BJ (cell line): ENCODE measurements at places on chromosomes 7 and 10.

- no peak for DNase-seq
These were observed 897 bp upstream of the RAMP3 start for GRCh38 chr7:45156516-45157272.

DNA sequence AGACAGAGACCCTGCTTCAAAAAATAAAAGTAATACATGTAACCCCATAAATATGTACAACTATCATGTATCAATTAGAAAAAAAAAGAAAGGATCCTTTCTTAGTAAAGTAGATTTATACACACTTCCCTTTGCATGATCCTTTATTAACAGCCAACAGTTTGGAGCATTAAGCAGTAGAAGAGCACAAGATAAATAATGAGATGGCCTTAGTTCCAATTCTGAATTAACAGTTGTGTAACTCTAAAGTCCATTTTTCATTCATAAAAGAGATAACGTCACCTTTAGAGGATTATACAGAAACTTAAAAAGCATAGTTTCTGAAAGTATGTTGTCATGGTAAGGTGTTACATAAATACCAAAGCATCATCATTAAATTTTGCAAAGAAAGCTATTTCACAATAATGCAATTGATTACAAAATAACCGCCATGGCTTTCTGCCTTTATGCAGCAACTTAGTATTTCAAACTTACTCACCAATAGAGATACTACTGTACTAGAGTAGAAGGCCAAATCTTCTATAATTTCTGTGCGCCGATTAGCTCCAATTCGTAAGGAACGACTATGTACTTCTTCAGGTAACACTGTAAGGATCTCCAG lies 40.3 kb downstream of the TNPO3 start:
- DNase-seq, result no peak

- no peak for DNase-seq
These were observed 316.6 kb downstream of the GFRA1 start for GRCh38 chr10:115956225-115957011.

DNA sequence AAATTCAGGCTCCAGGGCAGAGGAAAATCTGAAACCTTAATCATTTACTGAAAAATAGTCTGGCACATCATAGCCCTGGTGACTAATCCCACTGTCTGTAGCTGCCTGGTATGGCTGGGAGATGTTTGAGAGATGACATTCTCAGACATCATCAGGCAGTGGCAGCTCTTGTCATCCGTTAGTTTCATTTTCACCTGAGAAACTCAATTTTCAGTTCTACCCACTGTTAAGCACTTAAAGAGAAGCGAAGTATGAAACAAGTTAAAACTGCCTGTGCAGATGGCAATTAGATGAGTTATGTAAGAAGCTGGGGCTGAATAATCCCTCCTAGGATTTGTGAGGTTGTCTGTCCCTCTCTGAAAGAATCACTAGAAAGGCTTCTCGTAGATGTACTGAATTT lies 150.2 kb downstream of the NSUN6 start:
- no peak for DNase-seq

GRCh38 chr7:91776171-91776570 lies 104.3 kb downstream of the MTERF1 start:
- no peak for DNase-seq

DNA sequence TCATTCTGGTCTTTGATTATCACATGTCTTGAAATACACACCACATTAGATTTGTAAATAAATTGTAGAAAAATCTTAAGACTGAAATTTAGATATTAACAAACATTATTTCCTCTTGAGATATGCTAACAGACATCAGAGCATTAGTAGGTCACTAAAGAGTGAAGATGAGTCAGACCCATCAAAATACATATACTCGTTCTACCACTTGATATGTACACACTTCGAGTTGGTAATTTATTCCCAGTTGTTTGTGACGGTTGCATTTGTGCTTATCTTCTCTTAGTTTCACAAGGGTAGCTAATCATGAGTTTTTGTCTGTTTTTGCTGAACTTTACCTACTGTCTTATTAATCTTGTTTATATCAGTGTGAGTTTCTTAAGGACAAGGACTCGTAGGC lies 383.4 kb downstream of the AUTS2 start:
- DNase-seq, result no peak

- no peak for DNase-seq
These were observed 38.6 kb upstream of the MET start for GRCh38 chr7:116633131-116633988.

GRCh38 chr10:95284807-95285206 lies 6.0 kb downstream of the PDLIM1 start:
- no peak for DNase-seq
